ENCODE measurements at places on chromosomes 2 and 18. TPM values are rescaled to one million over a fixed set of nuclear protein-coding genes. Genes with fewer than 3 reads are reported as not detected.

GRB14 gene
- 4.6 TPM for total RNA-seq

CASP10 gene
- 1.8 TPM for total RNA-seq

ACTG2 gene
- not detected for total RNA-seq

PRSS56 gene
- 0.20 TPM for total RNA-seq

TWSG1 gene
- total RNA-seq = 20.2 TPM

UBXN2A gene
- 15.6 TPM for total RNA-seq

VIT gene
- not detected for total RNA-seq

GALNT14 gene
- total RNA-seq = 44.9 TPM

SERPINB11 gene
- total RNA-seq = not detected

INO80B gene
- 51.9 TPM for total RNA-seq

LINC00305 gene
- total RNA-seq = not detected

GREB1 gene
- total RNA-seq = 3.7 TPM

DPP10 gene
- not detected for total RNA-seq

CIDEA gene
- total RNA-seq = not detected

POMC gene
- not detected for total RNA-seq

NLRC4 gene
- total RNA-seq = not detected

FOXD4L1 gene
- 0.37 TPM for total RNA-seq

SPHKAP gene
- 0.02 TPM for total RNA-seq

TBR1 gene
- total RNA-seq = not detected

STON1 gene
- total RNA-seq = 0.39 TPM

POTEJ gene
- total RNA-seq = not detected

ACADL gene
- not detected for total RNA-seq

MOGAT1 gene
- not detected for total RNA-seq

SEMA4F gene
- 8.5 TPM for total RNA-seq

FRZB gene
- 0.06 TPM for total RNA-seq

KCNG2 gene
- total RNA-seq = not detected

DYNAP gene
- total RNA-seq = not detected
